Epithelial cell of proximal tubule (primary cell): ENCODE measurements at places on chromosomes 6 and 20. TPM values are rescaled to one million over a fixed set of nuclear protein-coding genes. Genes with fewer than 3 reads are reported as not detected.

TRIM10 gene
- total RNA-seq: not detected in 2 replicates

LGSN gene
- not detected in 2 replicates for total RNA-seq

MATN4 gene
- not detected in 2 replicates for total RNA-seq

RSPH9 gene
- total RNA-seq: 0.14 TPM in 1 of 2 replicates, not detected in the other

PSORS1C2 gene
- not detected in 2 replicates for total RNA-seq

MMP24 gene
- total RNA-seq: 8.2 and 12.2 TPM in 2 replicates

GSTA3 gene
- not detected in 2 replicates for total RNA-seq
